ENCODE measurements at places on chromosomes 5 and 9.

GRCh38 chr9:8078641-8079140, 279.1 kb upstream of the DMAC1 start:
- no peak for DNase-seq

DNA sequence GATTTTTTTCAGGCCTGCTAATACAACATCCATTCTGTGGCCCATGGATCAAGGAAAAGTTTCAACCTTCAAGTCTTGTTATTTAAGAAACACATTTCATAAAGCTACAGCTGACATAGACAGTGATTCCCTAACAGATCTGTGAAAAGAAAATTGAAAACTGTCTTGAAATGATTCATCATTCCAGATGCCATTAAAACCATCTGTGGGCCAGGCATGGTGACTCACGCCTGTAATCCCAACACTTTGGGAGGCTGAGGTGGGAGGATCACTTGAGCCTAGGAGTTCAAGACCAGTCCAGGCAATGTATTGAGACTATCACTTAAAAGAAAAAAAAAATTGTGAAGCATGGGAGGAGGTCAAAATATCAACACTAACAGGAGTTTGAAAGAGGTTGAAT, 6.0 kb downstream of the RAPGEF6 start:
- DNase-seq, result no peak

DNA sequence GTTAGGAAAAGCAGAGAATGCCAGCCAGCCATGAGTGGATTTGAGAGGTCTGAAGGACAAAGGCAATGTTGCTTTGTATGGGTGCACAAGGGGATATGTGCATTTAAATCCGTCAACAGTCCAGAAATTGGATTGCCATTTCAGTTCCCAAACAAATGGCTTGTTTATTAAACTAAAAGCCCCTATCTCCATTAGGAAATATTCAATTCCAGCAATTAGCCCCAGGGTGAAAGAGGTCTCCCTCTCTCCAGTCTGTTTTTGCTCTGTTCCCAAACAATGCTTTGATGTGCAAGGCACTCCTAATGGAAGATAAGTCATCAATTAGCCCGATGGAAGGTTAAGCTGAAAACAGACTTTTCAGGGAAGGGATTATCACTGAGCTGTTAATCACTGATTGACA, 101.3 kb downstream of the C9orf152 start:
- no peak for DNase-seq

GRCh38 chr5:145958436-145958835, 22.1 kb downstream of the SH3RF2 start:
- DNase-seq, result no peak

DNA sequence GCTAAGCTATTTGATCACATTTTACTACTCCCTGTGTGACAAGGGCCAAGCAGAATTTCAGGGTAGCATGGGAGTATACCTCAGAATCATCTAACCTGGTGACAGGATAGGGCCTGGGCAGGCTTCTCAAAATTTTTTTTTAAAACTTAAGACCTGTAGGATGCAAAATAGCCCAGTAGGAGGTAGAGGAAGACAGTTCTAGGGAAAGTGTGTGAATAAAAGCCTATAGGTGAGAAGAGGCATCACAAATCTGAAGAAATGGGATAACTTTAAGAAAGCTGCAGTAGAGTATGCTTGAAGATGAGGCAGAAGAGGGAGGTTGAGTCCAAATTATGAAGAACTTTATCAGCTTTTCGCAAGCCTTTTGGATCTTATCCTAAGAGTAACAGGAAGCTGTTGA, 32.3 kb downstream of the CNTRL start:
- DNase-seq, result no peak

- DNase-seq, result no peak
These were observed 15.0 kb downstream of the PSMB7 start for GRCh38 chr9:124399968-124400940.

DNA sequence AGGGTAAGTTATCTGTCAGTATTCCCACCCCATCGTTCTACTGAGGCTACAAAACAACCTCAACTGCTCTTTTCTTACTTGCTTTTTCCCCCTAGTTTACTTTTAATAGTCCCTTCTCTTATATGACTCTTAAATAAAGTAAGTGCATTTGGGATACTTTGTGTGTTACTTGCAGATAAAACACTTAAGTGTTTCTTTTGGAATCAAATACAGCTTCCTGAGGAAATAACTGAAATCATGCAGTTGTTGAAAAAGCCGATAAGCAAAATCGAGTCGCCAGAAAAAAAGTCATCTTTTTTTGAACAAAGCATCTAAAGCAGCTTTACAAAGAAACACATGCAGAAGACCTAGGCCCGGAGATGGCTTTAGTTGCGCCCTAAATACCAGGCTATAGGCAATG, 53.5 kb upstream of the EPB41L4A start:
- DNase-seq, result no peak

- no peak for DNase-seq
These were observed 13.3 kb upstream of the RECK start for GRCh38 chr9:36023260-36024048.

DNA sequence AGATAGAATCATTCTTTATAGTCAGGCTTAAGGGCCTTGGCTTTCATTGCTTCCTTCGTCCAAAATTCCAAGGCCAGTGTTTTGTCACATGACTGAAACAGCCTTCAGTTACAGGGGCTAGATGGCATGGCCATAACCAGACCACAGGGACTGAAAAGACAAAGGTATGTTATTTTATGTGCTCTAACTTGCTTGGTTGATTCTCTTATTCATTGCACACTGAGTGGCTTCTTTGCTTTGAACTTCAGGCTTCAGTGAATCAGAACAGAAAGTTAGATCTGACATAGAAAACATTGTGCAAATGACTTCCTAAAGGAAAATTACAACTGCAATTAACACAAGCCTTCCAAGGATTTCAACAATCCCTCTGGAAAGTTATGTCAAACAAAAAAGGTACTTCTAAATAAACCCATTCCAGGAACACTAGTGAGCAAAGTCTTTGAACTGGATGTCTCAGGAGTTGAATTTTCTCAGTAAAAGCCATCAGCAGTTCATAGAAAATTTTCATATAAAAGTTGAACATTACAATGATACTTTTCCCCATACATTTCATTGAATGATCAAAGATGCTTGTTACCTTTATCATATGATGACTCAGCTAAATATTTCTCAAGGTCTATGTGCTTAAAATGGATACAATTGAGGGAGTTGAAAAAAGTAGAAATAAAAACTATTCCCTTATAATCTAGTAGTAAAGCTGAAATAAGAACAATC, 355.3 kb downstream of the TMEM232 start:
- DNase-seq, result no peak

DNA sequence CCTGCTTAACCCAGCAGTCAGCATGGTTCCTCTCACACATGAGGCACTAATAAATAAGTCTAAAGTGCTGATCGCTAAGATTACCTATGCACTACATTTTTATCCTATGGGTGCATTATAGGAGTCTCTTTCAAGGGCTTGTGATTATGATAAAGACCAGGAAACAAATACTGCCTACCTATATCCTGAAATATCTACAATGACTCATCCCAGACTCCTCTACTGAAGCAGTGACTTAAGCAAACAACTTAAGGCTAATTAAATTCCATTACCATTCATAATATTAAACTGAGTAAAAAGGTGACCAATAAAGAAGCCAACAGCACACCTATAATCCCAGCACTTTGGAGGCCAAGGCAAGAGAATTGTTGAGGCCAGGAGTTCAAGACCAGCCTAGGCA, 338.4 kb downstream of the DNAH5 start:
- no peak for DNase-seq

DNA sequence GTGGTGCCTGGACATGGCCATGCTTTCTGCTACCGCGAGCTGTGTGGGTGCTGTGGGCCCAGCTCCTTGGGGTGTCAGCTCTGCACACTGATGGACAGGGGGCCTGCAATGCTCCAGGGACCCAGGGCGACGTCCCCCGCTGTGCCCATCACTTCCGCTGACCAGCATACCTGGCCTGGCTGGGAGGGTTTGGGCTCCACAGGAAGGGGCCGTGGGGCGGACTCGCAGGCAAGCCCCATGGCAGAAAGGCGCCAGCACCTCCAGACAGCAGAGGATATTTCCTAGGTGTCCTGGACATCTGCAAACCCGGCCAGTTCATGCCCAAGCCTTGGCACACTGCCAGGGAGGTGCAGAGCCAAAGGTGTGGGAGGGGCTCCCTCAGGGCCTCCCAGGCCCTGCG, 295.8 kb upstream of the IRX4 start:
- DNase-seq, result no peak

Data from non-pigmented ciliary epithelial cell (primary cell).